ENCODE measurements at places on chromosomes 11 and 22. TPM values are rescaled to one million over a fixed set of nuclear protein-coding genes. Genes with fewer than 3 reads are reported as not detected.

- peak; percentile 65 for DNase-seq
These were observed 55.4 kb downstream of the HSD17B12 start for GRCh38 chr11:43735961-43736360.

GRCh38 chr11:30983143-30983542, 386.4 kb downstream of the DCDC1 start:
- DNase-seq, result no peak

DNA sequence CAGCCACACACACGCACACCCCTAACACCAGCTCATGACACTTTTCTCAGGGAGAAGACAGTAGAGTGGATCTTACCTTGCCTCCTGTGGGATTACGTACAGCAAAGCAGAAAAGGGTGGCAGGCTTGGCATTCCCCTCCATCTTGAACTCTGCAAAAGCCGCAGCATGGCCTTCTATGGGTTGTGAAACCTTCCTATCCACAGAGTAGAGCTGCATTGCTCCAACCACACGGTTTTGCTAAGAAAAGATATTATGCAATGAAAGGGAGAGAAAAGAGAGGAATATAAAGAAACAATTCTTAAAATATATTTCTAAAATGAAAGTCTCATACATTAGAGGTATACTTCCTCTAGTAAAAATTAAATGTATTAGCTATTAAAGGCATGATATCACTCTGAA, 48.8 kb downstream of the CLTCL1 start:
- DNase-seq, result no peak

- DNase-seq, result no peak
These were observed 58.5 kb downstream of the UBASH3B start for GRCh38 chr11:122714004-122714403.

GRCh38 chr11:30395751-30396150, 72.8 kb downstream of the ARL14EP start:
- DNase-seq, result no peak

GRCh38 chr22:39327995-39328754, 8.8 kb upstream of the RPL3 start:
- no peak for DNase-seq

GRCh38 chr11:103870821-103871309, 165.6 kb upstream of the DDI1 start:
- no peak for DNase-seq

DNA sequence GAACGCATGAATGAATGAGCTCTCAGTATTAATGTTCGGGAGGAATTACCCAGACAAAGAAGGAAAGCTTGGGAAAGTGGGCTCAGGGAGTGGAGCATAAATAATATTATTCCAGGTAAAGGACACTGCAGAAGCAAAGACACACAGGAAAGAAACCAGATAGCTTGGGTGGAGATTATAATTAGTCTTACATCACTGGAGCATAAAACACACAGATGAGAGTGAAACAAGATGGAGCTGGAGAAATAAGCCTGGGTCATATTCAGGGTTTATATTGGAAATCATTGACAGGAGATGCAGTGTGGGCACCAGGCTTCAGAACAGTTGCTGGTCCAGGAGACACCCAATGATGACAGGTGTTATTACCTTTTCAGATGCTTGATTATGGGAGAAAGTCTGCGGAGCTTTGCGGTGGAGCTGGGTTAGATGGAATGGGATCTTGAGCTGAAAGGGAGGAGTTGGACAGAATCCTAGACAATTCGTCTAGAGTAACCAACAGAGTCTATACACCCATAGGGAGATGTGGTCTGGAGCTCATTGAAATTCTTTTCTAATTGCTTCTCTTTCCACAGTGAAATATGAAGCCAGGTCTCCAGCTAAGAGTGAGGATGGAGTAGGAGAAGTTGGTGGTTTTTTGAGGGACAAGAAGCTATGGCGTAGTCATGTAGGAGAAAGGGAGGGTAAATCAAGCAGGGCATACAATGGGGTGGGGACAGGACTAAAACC, 227.2 kb downstream of the FAM76B start:
- no peak for DNase-seq

LIF gene
- 25.4 TPM for total RNA-seq

MUC6 gene
- not detected for total RNA-seq

OR51A7 gene
- total RNA-seq, result not detected

CEP57 gene
- 30.2 TPM for total RNA-seq

VPREB3 gene
- total RNA-seq, result not detected

SLC16A8 gene
- total RNA-seq, result not detected
